ENCODE measurements at places on chromosomes 7 and 10. TPM values are rescaled to one million over a fixed set of nuclear protein-coding genes. Genes with fewer than 3 reads are reported as not detected.

- peaks cover 23% of the 10 kb centered on the region for H3K4me1 ChIP-seq
- no peak overlapping the region for H3K27ac ChIP-seq
- no peak for DNase-seq
- no peak overlapping the region for H3K4me3 ChIP-seq
Observed at GRCh38 chr7:135714534-135715009, 13.4 kb downstream of the SLC13A4 start.

Gene BTBD16
- total RNA-seq: not detected

DNA sequence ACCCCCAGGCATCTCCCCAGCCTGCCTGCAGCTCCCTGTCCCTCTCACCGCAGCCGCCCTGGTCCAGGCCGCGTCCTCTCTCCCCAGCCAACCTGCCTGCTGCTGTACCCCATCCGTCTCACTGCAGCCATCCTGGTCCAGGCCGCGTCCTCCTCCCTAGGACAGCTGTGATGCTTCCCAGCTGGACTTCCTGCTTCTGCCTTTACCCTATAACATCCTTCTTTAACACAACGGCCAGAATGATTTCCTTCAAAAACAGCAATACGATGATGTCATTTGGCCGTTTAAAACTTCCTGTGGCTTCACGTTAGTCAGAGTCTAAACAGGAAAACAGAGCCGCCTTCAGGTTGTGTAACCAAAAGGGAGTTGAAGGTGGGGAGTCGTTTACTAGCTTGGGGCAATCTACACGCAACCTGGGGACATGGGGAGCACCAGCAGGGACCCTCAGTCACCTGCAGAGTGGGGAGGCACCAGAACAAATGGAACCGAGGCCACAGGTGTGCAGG is 32.2 kb upstream of the ZFAND2A start:
- no peaks in the 10 kb centered on the region for H3K4me1 ChIP-seq
- DNase-seq: no peak
- no peaks in the 10 kb centered on the region for H3K27me3 ChIP-seq
- no peaks in the 10 kb centered on the region for H3K36me3 ChIP-seq
- no peak overlapping the region for H3K4me3 ChIP-seq

Gene ABCA13
- total RNA-seq: 13.3 TPM

DNA sequence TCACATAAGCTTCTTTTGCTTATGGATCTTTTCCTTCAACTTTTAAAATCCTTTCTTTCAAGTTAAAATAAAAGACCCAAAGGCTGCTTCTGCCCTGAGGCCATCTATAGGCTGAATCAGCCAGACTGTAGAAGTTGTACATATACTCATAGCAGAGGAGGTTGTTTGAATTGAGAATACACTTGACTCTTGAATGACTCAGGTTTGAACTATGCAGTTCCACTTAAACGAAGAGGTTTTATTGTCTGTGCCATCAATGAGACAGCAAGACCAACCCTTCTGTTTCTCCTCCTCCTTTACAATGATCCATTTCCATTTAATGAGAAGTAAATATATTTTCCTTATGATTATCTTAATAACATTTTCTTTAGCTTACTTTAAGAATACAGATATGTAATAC is 5.8 kb downstream of the ZNF365 start:
- no peak for DNase-seq
- H3K4me1 ChIP-seq: no peaks in the 10 kb centered on the region
- H3K36me3 ChIP-seq: no peaks in the 10 kb centered on the region
- no peak overlapping the region for H3K27ac ChIP-seq

Gene ANKRD2
- total RNA-seq: not detected

Gene CDCA7L
- total RNA-seq: 23.7 TPM

Gene RNF32
- 3.1 TPM for total RNA-seq

DNA sequence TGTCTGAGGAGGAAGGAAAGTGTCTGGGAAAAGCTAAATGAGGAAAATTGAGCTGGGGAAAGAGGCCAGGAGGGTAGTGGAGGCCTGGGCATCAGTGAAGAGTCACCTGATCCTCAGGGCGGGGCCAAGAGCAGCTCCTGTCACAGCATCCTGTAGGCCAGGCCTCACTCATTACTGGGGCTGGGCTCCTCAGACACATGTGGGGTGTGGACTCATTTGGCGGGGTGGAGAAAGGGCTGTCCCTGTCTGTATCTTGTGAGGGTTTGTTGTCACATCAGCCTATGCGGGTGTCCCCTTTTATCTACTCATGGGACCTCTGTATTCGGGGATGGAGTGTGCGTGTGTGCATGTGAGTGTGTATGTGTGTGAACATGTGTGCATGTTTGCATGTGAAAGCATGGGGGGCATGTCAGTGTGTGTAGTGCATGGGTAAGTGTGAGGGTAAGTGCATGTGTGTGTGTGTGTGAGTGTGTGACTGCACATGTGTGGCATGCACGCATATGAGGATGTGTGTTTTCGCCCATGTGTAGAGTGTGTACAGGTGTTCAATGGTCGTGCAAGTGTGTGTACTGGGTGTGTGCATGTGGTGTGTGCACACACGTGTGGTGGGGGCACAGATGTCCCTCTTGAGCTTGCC is 67.8 kb downstream of the RAMP3 start:
- no peak for DNase-seq
- H3K4me3 ChIP-seq: no peak overlapping the region
- no peaks in the 10 kb centered on the region for H3K27me3 ChIP-seq
- H3K27ac ChIP-seq: no peak overlapping the region
- H3K4me1 ChIP-seq: no peaks in the 10 kb centered on the region

Gene WDR91
- total RNA-seq: 8.4 TPM

DNA sequence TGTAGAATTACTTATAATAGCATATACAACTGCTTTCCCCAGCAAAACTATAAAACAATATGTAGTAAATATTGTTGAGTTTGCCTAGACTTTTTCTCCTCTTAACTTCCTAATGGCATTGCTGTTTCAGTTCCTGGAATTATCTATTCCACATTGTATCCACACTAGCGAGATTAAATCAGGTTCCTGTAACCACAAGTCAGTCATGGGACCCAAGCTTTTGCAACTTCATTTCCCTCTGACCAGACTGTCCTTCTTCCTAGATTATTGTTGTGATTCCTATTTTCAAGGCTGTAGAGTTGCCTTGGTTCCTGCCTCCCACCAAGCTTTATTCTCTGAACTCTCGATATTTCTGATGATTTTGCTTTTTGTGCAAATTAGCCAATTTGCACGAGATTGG is 173.3 kb upstream of the ZNF804B start:
- no peaks in the 10 kb centered on the region for H3K36me3 ChIP-seq
- H3K27ac ChIP-seq: no peak overlapping the region
- H3K4me1 ChIP-seq: peaks cover 4% of the 10 kb centered on the region

Gene SORCS1
- 11.8 TPM for total RNA-seq

GRCh38 chr7:155713384-155713783 is 68.9 kb downstream of the RBM33 start:
- DNase-seq: no peak
- no peaks in the 10 kb centered on the region for H3K27me3 ChIP-seq
- H3K4me3 ChIP-seq: no peak overlapping the region
- H3K36me3 ChIP-seq: peaks cover 19% of the 10 kb centered on the region

- H3K4me3 ChIP-seq: no peak overlapping the region
- peak; percentile 32 for DNase-seq
Observed at GRCh38 chr10:24349379-24350001, 140.6 kb downstream of the KIAA1217 start.

- no peak overlapping the region for H3K4me3 ChIP-seq
- H3K4me1 ChIP-seq: peaks cover 46% of the 10 kb centered on the region
- no peaks in the 10 kb centered on the region for H3K27me3 ChIP-seq
- DNase-seq: peak; percentile 72
- peak overlapping the region; percentile 18 for H3K27ac ChIP-seq
Observed at GRCh38 chr10:88232029-88232895, 350.9 kb downstream of the RNLS start.
